Activated T-cell treated with anti-CD3 and anti-CD28 coated beads for 4 hours (primary cell): ENCODE measurements at places on chromosomes 13 and 19.

DNA sequence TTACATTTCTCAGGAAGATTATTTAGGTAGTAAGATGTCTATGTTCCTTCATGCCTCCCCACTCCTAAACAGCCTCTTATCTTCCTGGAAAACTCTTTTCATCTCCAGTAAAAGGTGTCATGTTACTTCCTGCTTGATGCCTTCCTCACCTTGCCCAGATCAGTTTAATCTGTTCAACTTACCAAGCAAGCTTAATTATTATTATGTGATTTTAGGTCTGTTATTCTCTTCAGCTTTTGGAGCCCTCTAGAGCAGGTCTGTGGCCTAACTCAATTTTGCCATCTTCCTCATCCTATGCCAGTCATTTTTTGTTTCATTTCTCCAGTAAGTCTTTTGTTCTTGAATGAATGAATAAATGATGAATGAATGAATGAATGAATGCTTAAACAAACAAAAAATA, 528.4 kb downstream of the DCT start:
- no peak for DNase-seq

GRCh38 chr13:50991579-50992521, 82.3 kb downstream of the RNASEH2B start:
- DNase-seq, result no peak

DNA sequence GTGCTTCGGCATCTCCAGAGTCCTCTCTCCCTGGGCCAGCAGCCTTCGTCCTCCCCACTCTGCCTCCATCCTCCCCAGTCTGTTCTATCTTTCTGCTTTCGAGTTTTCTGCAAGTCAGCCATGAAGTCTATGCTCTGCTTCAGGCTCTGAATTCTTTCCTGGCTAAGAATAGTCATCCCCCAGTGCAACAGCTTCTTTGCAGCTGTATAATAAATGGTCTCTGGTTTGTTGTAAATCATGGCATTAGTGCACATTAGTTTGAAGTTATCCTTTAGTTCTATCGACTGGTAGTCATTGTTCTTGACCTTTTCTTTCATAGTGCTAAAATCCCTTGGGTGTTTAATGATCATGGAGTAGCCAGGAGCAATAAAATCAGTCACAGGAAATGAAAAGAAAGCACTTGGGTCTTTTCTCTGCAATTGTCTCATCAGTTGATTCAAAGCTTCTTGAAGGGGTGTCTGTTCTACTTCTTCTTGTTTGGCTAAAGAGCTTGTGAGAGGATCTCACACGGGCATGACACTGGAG, 46.2 kb upstream of the SOX21 start:
- DNase-seq, result no peak

GRCh38 chr19:52662631-52663030, 24.5 kb upstream of the ZNF83 start:
- no peak for DNase-seq

- DNase-seq, result no peak
Observed at GRCh38 chr13:103184413-103184812, 118.2 kb upstream of the SLC10A2 start.

- no peak for DNase-seq
Observed at GRCh38 chr13:46866150-46866549, 30.7 kb downstream of the HTR2A start.

DNA sequence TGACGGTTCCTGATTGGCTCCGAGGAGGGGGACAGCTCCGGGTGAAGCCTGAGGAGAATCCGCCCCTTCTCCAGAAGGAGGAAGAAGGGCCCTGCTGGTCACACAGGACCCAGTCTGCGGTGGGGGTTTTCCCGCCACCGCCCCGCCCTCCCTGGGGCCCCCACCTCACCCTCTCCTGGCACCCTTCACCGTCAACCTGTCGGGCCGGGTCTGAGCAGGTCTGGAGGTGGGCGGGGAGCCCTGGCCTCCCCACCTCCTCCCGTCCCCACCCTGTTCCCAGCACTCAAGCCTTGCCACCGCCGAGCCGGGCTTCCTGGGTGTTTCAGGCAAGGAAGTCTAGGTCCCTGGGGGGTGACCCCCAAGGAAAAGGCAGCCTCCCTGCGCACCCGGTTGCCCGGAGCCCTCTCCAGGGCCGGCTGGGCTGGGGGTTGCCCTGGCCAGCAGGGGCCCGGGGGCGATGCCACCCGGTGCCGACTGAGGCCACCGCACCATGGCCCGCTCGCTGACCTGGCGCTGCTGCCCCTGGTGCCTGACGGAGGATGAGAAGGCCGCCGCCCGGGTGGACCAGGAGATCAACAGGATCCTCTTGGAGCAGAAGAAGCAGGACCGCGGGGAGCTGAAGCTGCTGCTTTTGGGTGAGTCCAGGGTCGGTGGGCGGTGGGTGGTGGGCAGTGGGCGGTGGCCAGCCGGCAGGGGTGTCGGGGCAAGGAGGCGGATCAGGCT, at the start of gene GNA15:
Gene GNA15, plus strand, starts transcription at position 73 of the 723 bp plus-strand sequence. Its CDS starts 418 bp downstream, at position 491.
- no peak for DNase-seq

GRCh38 chr13:55649485-55649884, 1491.2 kb upstream of the PRR20A start:
- DNase-seq, result no peak

GRCh38 chr19:46298479-46299003, 1.7 kb downstream of the HIF3A start:
- no peak for DNase-seq

GRCh38 chr13:91139232-91139631, 208.3 kb upstream of the MIR17HG start:
- DNase-seq, result no peak

DNA sequence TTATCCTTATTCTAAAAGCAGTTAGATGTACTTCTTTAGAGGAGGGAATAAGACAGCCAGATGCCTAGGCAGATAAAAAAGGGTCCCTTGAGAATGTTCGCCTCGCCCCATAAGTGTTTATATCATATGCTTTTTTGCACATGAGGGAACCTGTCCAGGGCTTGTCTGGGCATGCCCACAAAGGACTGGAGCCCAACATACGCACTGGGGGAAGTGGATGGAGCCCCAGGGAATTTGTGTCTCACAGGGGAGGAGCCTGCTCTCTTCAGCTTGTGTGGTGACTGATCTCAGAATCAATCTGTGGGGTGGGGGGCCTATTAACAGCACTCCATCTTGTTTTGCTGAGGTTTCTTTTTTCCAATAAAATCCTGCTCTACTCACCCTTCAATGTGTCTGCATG, 22.6 kb downstream of the MED4 start:
- DNase-seq, result no peak

DNA sequence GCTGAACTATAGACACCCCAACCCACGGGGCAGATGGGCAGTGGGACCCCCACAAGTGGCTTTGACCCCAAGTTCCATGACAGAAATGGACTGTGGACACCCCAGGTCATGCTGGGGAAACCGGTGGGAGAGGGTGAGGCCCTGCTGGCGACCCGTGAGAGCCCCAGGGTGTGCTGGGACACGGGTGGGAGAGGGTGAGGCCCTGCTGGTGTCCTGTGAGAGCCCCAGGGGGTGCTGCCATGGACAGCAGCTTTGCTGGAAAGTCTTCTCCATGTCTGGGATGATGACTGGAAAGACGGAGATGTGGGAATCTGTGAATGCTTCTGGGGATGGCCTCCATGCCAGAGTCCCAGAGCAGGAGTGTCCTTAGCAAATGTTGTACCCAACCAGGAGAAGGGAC, 148.4 kb downstream of the URI1 start:
- no peak for DNase-seq

- no peak for DNase-seq
Observed at GRCh38 chr19:58569943-58570670, 3.0 kb downstream of the MZF1 start.

- DNase-seq, result no peak
Observed at GRCh38 chr19:38674388-38675171, 27.1 kb downstream of the ACTN4 start.
